HepG2 (cell line): ENCODE measurements at places on chromosomes 5 and 9. TPM values are rescaled to one million over a fixed set of nuclear protein-coding genes. Genes with fewer than 3 reads are reported as not detected.

RGMB gene
- 2.3 and 3.8 TPM in 2 replicates for total RNA-seq

DNA sequence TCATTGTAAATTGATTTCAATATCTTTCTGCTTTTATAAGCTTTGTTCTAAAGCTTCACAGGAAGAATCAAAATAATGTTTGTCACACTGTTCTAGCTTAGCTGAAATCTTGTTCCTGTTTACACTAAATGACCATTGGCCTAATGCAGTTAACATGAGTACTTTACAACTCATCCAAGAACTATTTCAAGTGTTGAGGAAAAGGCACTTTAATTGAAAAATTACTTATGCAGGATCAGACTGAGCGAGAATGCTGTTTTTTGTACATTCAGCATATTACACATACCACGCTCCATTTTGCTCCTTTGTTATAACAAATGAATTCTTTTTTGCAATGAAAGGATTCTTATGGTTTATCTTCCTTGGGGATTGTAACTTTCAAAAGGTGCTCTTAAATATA, 22.4 kb upstream of the SMIM15 start:
- no peaks in the 10 kb centered on the region for H3K36me3 ChIP-seq
- H3K4me3 ChIP-seq = no peak overlapping the region
- H3K27ac ChIP-seq = no peak overlapping the region
- DNase-seq = no peak
- H3K4me1 ChIP-seq = no peaks in the 10 kb centered on the region

GRCh38 chr5:14781106-14781505, 90.5 kb downstream of the ANKH start:
- peaks cover 43% of the 10 kb centered on the region for H3K4me1 ChIP-seq
- H3K4me3 ChIP-seq = no peak overlapping the region
- no peak overlapping the region for H3K27ac ChIP-seq
- H3K27me3 ChIP-seq = no peaks in the 10 kb centered on the region

ARL14EPL gene
- total RNA-seq = not detected in 2 replicates

SLC4A9 gene
- total RNA-seq = not detected in 2 replicates

GRCh38 chr9:33125871-33126823, 41.0 kb downstream of the B4GALT1 start:
- no peak overlapping the region for H3K4me3 ChIP-seq
- H3K27ac ChIP-seq = no peak overlapping the region
- H3K27me3 ChIP-seq = no peaks in the 10 kb centered on the region
- H3K4me1 ChIP-seq = peaks cover 6% of the 10 kb centered on the region
